ENCODE measurements at places on chromosomes 11 and 22.

GRCh38 chr11:126337126-126337473, 18.4 kb upstream of the ST3GAL4 start:
- no peak for DNase-seq

DNA sequence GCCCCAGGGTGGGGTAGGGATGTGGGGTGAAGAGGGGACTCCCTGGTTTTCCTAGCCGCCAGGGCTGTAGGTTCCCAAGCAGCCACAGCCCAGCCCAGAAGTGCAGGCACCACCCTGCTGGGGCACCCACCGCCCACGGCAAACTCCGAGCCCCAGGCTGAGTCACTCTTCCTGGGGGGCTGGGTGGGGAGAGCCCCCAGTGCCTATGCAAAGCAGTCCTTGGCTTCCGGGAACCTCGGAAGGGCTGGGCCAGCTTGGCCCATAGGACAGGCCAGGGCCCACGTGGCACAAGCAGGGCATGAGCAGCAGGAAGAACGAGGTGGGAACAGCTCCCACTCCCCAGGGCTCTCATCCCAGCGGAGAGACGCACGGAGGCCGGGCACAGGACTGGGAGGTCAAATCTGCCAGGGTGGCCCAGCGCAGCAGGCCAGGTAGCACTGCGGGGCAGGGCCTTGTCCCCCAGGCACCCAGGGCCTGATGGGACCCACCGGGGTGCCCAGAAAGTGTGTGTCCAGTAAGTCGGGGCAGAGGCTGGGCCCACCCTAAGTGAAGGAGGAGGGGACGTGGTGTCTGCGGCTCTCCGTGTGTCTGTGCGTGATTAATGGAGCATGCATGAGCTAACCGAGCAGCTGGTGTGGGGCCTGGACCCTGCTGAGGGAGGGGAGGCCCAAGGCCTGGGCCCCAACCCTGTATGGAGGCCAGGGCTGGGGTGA, 4.6 kb upstream of the IL17REL start:
- peak; percentile 88 for DNase-seq

- DNase-seq, result no peak
Measured at GRCh38 chr11:85301895-85302678, 325.1 kb downstream of the DLG2 start.

DNA sequence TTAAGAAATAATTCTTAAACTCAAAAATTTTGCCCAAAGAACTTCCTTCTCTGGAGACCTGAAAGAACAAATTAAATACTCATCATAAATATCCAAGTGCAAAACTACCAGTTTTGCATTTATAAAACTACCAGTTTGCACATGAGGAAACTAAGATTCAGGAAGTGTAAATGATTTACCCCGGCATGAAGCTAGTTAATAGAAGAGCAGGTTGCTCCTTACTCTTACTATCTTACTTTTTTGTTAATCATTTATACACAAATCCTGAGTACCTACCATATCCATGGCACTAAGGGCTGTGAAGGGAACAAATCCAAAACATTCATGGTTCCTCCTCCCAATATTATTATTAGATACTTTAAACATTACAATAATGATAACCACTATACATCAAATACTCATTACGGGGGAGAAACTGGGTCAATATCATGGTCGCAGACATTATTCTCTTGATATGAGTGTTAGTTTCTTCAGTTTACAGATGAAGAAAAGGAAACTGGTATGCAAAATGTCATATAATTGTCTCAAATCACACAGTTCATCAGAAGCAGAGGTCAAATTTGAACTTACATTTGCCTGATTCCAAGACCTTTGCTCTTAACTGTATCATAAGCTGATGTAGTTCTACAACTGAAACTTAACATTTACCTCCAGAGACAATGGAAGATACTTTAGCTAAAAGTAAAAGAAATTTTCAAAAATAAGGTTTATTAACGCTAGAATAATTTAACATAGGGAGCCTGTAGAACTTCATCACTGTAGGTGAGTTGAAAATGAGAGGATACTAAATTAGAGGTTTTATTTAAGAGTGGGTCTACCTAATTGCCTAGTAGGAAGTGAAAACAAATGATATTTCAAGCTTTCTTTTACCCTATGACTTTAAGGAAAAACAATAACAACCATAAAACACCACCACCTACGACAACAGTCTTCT, 74.5 kb downstream of the FAM76B start:
- no peak for DNase-seq

DNA sequence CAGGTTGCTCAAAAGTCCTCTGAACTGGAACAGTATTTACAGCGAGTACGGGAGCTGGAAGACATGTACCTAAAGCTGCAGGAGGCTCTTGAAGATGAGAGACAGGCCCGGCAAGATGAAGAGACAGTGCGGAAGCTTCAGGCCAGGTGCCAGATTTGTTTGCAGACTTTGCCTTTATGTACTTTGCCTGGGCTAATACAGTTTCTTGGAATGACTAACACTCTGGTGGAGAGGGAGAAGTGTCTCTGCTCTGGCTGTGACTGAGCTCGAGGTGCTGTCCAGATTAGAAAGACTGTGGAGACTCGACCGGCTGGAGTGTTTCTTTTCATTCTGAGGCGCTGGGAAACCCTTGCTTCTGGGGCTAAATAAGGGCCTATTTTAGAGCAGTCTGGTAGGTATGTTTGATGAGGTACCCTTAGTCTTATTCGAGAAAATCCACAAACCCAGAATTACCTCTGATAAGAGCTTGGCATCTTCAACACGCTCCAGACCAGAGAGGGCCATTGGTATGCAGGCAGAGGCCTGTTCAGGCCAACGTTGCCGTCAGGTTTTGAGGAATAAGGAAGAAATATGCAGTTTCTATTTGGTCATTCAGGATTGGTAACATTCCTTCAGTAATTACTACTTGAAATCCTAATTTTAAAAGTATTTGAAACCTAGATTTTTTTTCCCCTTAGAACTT, 76.5 kb downstream of the SWAP70 start:
- no peak for DNase-seq

- DNase-seq, result no peak
Measured at GRCh38 chr11:44989831-44990566, 39.3 kb upstream of the TP53I11 start.

DNA sequence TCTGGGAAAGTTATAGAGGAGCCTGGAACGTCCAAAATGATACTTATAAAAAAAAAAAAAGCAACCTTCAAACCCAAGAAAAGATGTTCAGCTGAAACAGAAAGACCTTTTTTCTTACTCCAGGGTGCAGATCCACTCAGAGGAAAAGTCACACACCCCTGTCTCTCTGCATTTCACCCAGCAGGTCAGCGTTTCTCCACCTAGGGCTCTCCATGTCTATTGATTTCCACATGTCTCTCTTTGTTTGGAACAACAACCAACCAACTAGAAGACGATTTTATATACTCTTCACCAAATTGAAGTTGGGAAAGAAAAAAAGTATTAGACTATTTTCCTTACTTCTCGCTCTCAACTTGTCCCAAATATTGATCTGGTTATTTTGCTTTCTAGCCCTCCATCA, 42.2 kb upstream of the BLID start:
- no peak for DNase-seq

- no peak for DNase-seq
Measured at GRCh38 chr11:2886191-2886894, 768 bp upstream of the CDKN1C start.

- DNase-seq, result peak; percentile 45
Measured at GRCh38 chr22:32660292-32660691, 141.2 kb upstream of the TIMP3 start.

DNA sequence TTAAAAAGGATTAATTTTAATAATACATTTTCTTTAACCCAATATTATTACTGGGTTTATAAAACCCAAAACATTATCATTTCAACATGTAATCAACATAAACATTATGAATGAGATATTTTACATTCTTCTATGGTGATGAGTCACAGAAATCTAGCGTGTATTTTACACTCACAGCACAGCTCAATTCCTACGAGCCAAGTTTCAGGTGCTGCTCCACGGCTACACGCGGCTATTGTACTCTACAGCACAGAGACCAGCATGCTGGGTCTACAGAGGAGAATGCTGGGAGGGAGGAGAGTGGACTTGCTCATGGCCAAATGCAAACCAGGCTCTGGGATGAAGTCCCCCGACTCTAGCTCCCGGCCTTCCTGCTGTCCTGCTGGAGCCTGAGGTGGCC, 72.0 kb upstream of the LMO1 start:
- no peak for DNase-seq

DNA sequence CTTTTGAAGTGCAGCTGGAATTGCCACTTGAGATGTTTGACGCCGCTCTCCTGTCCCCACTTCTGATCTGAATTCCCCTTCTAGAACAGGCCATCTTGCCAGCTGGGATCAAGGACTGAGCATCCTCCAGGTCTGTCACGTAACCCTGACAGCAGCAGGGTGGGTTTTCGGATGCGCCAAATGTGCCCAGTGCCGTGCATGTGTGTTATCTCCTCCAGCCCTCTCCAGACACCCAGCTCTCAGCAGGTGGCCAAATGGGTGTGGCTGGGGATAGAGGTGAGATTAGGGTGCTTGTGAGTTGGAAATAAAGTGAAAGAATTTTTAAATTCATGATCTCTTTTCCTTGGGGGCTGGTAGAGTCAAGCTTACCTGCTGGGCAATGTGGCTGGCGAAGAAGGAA, 3.3 kb downstream of the OSBP2 start:
- DNase-seq, result no peak

DNA sequence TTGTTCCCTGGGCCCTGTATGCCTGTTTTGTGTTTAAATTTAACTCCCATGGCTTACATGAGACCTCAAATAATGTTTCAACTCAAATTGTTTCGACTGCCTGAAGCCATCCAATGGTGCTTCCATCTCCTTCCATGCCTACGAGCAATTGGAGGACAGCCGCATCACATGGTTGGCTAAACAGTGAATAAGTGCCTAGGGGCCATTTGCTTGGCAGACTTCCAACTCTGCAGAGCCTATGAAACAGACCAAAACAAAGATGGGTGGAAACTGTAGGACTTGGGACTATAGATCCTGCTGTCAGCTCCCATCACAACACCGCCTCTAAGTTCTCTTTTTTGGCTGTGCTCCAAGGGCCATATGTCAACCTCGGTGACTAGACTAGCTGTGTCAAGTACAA, 84.1 kb downstream of the PARVA start:
- no peak for DNase-seq

DNA sequence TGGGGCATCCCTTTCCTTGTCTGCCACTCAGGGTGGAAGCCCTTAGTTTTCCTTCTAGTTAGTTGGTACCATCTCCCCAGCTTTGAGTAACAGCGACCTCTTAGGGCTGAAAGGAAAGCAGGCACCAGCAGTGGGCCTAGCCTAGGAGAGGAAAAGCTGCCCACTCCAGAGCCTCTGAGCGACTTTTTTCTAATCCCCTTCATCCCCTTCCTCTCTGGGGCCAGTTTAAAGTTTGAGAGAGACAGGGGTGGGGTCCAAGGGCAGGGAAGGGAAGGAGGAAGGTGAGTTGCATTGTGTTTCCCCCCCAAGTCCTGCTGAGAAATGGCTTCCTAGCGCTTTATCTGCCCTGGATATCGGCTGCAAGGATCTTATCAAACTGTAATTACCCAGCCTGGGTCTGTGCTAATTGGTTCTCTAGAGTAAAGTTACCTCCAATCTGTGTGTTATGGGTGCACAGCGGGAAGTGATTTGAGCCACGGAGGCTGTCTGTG, 573.9 kb upstream of the CADM1 start:
- no peak for DNase-seq

DNA sequence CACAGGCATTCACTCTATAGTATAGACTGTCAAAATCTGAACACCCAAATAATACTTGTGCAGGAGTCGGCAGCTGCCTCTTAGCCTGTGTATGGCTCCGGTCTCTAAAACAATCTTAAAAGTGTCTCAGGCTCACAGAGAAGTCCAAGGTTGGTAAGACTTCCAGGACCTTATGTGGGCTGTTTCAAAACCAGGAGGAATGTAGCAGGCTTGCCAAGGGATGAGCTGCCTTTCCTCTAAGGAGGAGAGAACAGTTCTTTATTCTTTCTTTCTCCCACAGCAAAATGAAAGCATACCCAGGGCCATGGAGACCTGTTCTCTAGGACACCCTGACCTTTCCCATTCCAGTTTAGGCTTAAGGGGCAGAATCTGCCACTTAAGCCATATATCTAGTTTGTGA, 176.5 kb downstream of the TRPC6 start:
- DNase-seq, result no peak
